ENCODE measurements at places on chromosomes 2 and 18. TPM values are rescaled to one million over a fixed set of nuclear protein-coding genes. Genes with fewer than 3 reads are reported as not detected.
A peak's percentile ranks its signal among the peaks of the same experiment; 100 is the strongest.

DNA sequence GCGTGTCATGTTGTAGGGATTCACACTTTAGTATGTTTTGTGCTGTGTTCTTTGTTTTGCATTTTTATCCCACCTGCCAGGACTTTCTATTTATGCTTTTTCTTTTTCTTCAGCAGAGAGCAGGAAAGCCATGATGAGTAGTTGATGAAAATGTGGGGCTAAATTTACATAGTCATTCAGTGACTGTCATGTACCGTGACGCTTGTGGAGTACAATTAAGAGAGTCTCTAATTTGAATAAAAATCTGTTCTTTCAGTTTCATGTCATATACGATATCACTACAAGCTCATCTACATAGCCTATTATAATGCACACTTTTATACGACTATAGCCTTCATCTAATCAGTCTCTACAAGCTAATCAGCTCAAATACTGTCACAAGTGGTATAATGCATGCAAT lies 112.7 kb upstream of the SPATS2L start:
- no peak overlapping the region for H3K27ac ChIP-seq
- H3K4me1 ChIP-seq: no peaks in the 10 kb centered on the region
- H3K36me3 ChIP-seq: no peaks in the 10 kb centered on the region
- H3K27me3 ChIP-seq: peaks cover 6% of the 10 kb centered on the region

DNA sequence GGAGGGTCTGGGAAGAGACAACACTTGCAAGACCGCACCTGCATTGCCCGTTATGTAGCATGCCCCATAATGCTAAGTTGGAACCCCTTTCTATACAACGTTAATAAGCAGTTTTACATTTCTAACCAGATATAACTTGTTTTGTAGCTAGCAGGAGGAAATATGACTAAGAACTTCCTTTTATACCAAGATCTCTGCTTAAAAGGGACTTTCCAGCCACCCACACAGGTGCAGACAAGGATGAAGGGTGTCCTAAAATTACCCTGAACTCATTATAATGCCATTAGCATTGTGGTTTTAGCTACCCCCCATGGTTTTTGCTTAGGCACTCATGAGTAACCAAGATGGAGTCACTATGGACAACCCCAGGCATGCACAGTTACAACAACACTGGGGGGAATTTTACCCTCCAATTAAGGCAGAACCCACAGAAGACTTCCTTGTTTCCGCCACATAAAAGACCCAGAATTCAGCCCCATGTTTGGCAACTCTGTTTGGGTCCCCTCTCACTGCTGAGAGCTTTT lies 362.8 kb downstream of the CBLN2 start:
- H3K27ac ChIP-seq: no peak overlapping the region
- H3K4me1 ChIP-seq: no peaks in the 10 kb centered on the region
- no peaks in the 10 kb centered on the region for H3K36me3 ChIP-seq
- no peak for DNase-seq
- H3K27me3 ChIP-seq: no peaks in the 10 kb centered on the region

The TXNL4A gene
- total RNA-seq: 72.8 TPM

- no peak overlapping the region for H3K4me3 ChIP-seq
- no peaks in the 10 kb centered on the region for H3K36me3 ChIP-seq
- peaks cover 12% of the 10 kb centered on the region for H3K4me1 ChIP-seq
- no peak for DNase-seq
These were observed 54.3 kb downstream of the MARCHF4 start for GRCh38 chr2:216317831-216318520.

DNA sequence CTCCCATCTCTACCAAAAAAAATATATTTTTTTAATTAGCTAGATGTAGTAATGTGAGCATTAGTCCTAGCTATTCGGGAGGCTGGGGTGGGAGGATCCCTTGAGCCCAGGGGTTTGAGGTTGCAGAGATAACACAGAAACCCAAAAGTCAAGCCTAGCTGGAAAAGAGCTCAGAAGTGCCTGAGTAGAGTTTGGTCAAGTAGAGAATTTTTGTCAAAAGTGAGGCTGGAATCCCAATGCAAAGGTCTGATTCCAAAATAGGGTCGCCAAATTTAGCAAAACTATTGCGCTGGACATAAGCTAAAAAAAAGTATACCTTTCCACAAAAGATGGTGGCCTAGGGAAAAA lies 15.5 kb upstream of the MSH6 start:
- DNase-seq: no peak
- peaks cover 2% of the 10 kb centered on the region for H3K4me1 ChIP-seq
- no peaks in the 10 kb centered on the region for H3K36me3 ChIP-seq

DNA sequence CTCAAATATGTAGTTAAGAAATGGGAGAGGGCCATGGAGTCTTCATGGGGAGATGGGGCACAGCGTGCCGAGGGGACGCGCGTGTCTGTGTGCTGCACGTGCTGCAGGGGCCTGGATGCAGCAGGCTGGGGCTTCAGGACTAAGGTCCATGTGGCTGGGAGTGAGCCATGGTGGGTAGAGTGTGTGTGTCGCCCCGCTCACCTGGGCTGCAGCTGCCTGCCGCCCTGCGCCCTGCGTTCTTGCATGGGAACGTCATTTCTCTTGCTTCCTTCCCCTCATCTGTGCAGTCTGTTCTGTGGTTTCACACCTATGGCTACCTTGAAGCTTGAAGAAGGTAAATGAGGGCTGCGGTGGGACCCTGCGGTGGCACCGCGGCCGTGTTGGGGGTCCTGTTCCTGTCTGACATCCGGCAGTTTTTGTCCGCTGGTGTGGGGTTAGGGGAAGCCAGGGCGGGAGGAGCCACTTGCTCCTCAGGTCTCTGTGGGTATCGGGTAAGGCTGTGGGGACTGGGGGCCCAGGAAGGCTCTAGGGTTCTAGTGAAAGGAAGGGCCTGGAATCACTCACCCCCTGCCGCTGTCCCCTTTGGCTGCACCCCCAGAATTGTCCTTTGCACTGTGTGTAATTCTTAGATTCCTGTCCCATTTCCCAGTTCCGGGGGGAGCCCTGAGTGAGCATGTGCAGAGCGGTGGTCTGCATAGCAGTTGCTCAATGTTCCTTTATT lies 54.1 kb upstream of the HS6ST1 start:
- no peak for DNase-seq
- no peak overlapping the region for H3K4me3 ChIP-seq
- no peaks in the 10 kb centered on the region for H3K27me3 ChIP-seq

DNA sequence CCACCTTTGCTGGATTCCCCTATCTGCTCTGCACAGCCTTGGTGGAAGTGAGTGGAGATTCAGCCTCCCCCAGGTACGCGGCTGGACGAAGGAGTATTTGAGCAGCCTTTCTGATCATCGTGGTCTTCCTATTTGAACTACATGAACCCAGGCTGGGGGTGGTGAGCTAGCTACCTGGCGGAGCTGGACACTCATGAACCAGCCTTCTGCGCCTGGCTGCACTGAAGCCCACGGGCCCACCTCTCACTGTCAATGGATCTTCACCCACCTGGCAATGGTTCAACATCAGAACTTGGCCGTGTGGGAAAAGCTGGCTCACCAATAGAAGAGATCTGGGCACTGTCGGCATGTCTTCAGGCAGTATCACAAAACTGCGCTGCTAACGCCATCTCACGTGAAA lies 35.4 kb downstream of the ANKMY1 start:
- no peaks in the 10 kb centered on the region for H3K4me1 ChIP-seq
- no peak overlapping the region for H3K4me3 ChIP-seq
- no peak overlapping the region for H3K27ac ChIP-seq
- peaks cover 14% of the 10 kb centered on the region for H3K36me3 ChIP-seq
- no peak for DNase-seq

- H3K4me1 ChIP-seq: no peaks in the 10 kb centered on the region
- H3K4me3 ChIP-seq: no peak overlapping the region
- no peak overlapping the region for H3K27ac ChIP-seq
- no peak for DNase-seq
These were observed 123.0 kb upstream of the ATP5MC3 start for GRCh38 chr2:175304541-175304940.

- DNase-seq: peak; percentile 85
- peaks cover 22% of the 10 kb centered on the region for H3K36me3 ChIP-seq
- H3K4me1 ChIP-seq: peaks cover 4% of the 10 kb centered on the region
- H3K27ac ChIP-seq: no peak overlapping the region
- H3K27me3 ChIP-seq: no peaks in the 10 kb centered on the region
- no peak overlapping the region for H3K4me3 ChIP-seq
These were observed 9.7 kb downstream of the TMEM18 start for GRCh38 chr2:667332-667999.

- no peak overlapping the region for H3K27ac ChIP-seq
- H3K4me3 ChIP-seq: no peak overlapping the region
These were observed 160.4 kb downstream of the SRBD1 start for GRCh38 chr2:45450634-45451033.

DNA sequence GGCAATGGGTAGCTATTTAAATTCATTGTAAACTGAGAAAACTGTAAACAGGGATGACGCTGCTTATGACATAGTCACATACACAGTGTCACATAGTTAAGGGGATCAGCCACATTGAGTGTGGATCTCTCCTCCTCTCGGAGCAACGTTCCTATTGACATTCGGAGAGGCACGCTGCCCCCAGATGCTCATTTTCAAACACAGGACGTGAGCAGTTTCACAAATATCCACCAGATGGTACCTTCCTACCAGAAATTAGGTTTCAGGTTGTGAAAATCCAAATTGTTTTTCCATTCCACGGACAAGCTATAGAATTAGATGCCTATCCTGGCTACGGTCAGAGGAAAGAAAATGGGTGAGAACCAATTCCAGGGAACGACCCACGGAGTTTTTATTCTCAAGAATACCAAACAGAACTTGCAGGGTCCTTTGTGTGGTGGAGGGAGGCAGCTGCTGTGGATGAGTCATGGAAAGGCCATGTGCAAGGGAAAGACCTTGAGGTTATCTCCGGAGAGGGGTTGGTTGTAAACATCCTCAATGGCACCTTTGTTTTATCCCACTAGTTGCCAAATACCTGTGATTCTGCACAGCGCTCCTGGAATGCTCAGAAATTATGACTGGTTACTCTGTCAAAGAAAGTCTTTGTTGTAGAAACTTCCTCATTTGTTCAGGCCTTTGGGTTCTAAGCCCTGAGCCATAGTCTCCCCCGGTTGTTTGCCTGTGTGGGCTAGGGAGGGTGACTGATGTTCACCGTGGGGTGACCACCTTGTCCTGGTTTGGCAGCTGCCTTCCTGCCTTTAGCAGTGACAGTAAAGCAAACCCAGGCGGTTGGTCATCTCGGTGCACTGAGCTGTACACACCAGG lies 88.0 kb downstream of the ACTR3 start:
- no peaks in the 10 kb centered on the region for H3K27me3 ChIP-seq
- peaks cover 6% of the 10 kb centered on the region for H3K36me3 ChIP-seq
- H3K27ac ChIP-seq: no peak overlapping the region
- no peak overlapping the region for H3K4me3 ChIP-seq

DNA sequence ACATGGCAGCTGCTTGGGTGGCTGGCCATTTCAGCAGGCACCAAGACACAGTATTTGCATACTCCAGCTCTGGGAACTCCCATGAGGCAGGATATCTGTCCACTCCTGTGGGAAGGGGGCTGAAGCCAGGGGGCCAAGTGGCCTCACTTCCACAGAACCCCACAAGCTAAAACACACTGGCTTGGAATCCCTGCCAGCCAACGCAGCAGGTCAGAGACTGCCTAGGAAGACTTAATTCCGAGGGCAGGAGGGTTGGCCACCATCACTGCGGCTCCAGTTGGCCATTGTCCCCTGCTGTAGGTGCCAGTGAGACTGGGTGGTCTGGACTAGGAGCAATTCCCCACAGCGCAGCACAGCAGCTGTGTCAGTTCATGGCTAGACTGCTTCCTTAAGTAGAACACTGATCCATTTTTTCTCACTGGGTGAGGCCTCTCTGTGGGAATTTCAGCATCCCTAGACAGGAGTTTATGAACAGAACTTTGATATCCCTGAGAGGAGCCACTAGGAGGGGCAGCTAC lies 52.0 kb downstream of the SPAG16 start:
- H3K4me1 ChIP-seq: no peaks in the 10 kb centered on the region
- no peak for DNase-seq
- H3K36me3 ChIP-seq: no peaks in the 10 kb centered on the region
- H3K27me3 ChIP-seq: no peaks in the 10 kb centered on the region
- H3K27ac ChIP-seq: no peak overlapping the region
- no peak overlapping the region for H3K4me3 ChIP-seq

DNA sequence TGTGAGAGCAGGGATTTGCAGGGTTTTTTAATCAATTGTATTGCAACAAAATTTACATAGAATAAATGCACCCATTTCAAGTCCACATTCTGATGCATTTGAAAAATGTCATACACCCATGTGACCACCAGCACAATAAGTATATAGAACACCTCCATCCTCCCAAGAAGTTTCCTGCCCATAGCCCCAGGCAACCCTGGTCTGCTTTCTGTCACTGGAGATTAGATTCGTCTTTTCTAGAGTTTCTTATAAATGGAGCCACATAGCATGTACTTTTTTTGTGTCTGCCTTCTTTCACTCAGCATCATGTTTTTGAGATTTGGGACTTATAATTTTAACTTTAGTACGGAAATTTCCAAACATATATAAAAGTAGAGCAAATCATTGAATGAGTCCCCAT lies 127.2 kb upstream of the EPAS1 start:
- H3K36me3 ChIP-seq: peaks cover 5% of the 10 kb centered on the region
- DNase-seq: no peak
- H3K4me3 ChIP-seq: no peak overlapping the region
- H3K4me1 ChIP-seq: peaks cover 23% of the 10 kb centered on the region
- H3K27ac ChIP-seq: no peak overlapping the region

The CNGA3 gene
- not detected for total RNA-seq

The TBR1 gene
- not detected for total RNA-seq

DNA sequence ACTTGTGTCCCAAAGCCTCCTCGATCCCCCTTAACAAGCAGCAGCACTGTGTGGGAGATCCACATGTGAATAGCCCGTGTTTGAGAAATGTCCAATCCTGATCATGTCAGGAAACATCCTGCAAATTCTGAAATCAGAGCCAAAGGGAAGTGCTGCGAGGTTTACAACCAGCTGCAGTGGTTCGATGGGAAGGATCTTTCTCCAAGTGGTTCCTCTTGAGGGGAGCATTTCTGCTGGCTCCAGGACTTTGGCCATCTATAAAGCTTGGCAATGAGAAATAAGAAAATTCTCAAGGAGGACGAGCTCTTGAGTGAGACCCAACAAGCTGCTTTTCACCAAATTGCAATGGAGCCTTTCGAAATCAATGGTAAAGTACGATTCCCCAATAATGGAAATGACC lies at the start of gene MARCO:
MARCO (plus strand) TSS at position 164 of the 400 bp plus-strand sequence; CDS start at position 271, 107 bp downstream.
- no peak within 1 kb of the TSS for H3K4me3 ChIP-seq
- H3K4me1 ChIP-seq: no peaks in the 10 kb centered on the region
- DNase-seq: no peak
- H3K36me3 ChIP-seq: no peaks in the 10 kb centered on the region
- H3K27me3 ChIP-seq: no peaks in the 10 kb centered on the region
- H3K27ac ChIP-seq: no peak within 1 kb of the TSS

The PLCL1 gene
- 0.18 TPM for total RNA-seq

The AMMECR1L gene
- total RNA-seq: 14.0 TPM

The ANKRD36 gene
- total RNA-seq: 20.1 TPM

- DNase-seq: no peak
- no peaks in the 10 kb centered on the region for H3K27me3 ChIP-seq
- H3K4me3 ChIP-seq: no peak overlapping the region
- H3K4me1 ChIP-seq: no peaks in the 10 kb centered on the region
- no peaks in the 10 kb centered on the region for H3K36me3 ChIP-seq
These were observed 156.1 kb downstream of the AGPS start for GRCh38 chr2:177548636-177549035.

DNA sequence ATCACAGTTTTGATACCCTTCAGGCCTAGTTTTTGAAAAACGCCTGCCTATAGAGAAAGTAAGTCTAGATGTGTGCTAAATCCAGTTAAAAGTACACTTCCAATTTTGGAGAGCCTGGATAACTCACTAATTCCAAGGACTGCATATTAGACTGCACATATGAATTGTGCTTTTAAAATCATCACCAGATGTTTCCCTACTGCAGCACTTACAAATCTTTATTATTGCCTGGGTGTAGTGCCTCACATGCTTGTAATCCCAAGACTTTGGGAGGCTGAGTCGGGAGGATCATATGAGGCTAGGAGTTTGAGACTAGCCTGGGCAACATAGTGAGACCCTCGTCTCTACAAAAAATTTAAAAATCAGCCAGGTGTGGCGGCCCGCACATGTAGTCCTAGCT lies 35.9 kb upstream of the HTR2B start:
- peaks cover 23% of the 10 kb centered on the region for H3K4me1 ChIP-seq
- no peak for DNase-seq
- peak overlapping the region; percentile 88 for H3K27ac ChIP-seq
- H3K27me3 ChIP-seq: no peaks in the 10 kb centered on the region
